ENCODE measurements at places on chromosomes 6 and 20. TPM values are rescaled to one million over a fixed set of nuclear protein-coding genes. Genes with fewer than 3 reads are reported as not detected.

Gene BCAS1
- total RNA-seq: 1.8 TPM

Gene CD24
- total RNA-seq: 1,371 TPM

Gene KIZ
- 17.7 TPM for total RNA-seq

Gene ECT2L
- not detected for total RNA-seq

Gene BTN1A1
- total RNA-seq: not detected

Gene VPS52
- 38.8 TPM for total RNA-seq

- no peak for ATAC-seq
Measured at GRCh38 chr6:169428532-169428931, 174.9 kb upstream of the THBS2 start.

GRCh38 chr6:85464260-85464644 lies 14.4 kb downstream of the NT5E start:
- peak; percentile 65 for ATAC-seq

DNA sequence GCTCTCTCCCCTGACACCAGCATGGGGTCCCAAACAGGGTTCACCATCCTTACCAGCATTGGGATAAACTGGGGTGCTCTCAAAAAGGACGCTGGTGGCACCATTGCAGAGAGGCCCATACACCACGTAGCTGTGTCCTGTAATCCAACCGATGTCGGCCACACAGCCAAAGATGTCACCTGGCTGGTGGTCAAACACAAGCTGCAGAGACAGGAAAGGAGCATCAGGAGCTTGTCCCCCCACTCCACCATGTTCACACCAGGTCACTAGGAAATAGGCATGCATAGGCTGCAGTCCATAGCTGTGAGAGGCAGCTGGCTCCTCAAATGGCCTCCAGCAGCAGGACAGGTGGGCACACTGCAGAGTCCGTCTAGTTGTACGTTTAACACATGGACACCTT lies 28.8 kb upstream of the APMAP start:
- no peak for ATAC-seq

- ATAC-seq: no peak
Measured at GRCh38 chr6:42304053-42304712, 86.5 kb upstream of the MRPS10 start.

DNA sequence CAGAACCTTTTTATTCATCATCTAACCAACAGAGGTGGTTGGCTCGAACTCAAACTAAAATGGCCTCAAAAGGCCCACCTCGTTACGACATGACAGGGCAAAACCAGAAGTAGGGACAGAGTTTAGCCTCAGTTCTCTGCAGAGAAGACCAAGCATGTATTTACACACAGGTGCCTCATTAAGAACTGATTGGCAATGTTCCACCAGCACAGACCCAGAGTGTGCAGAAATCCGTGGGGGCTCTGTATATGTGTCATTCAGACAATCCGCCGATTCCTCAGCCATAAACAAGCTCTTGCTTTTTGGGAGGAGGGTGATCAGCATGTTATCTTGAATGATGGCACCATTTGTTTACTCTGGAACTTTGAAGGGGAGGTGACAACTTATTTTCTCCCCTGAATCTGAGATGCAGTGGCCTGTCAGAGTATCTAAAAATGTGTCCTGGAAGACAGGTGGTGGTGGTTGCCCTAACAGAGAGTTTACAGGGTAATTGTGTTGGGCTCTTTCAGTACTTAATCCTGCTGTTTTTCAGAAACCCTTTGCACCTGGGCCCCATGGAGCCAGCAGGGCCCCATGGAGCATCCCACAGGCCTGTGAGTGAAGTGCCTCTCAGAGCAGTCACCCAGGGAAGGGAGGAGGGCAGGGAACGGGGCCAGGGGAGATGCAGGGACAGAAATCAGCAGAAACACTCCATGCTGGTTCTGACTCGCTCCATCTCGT lies 29.1 kb upstream of the C20orf203 start:
- ATAC-seq: no peak

DNA sequence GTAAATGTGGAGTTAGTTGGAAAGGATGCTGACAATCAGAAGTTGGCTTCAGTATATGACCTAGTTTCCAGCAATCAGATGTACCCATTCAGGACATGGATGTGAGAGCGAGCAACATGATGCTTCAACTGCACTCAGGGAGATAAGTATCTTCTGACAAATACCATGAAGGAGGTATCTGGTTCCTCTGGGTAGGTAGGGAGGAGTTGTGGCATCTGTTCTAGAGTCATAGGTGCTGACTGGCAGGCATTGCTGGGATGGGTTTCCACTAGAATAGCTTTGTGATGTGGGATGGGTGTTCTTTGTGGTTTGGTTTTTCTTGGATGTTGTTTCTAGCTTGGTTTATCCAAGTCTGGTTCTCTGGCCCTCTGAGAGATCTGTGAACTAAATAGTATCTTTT lies 3.9 kb upstream of the REV3L start:
- ATAC-seq: no peak

- ATAC-seq: no peak
Measured at GRCh38 chr6:119584088-119584487, 234.5 kb upstream of the MAN1A1 start.

GRCh38 chr6:70254784-70255183 lies 48.1 kb downstream of the COL9A1 start:
- no peak for ATAC-seq

DNA sequence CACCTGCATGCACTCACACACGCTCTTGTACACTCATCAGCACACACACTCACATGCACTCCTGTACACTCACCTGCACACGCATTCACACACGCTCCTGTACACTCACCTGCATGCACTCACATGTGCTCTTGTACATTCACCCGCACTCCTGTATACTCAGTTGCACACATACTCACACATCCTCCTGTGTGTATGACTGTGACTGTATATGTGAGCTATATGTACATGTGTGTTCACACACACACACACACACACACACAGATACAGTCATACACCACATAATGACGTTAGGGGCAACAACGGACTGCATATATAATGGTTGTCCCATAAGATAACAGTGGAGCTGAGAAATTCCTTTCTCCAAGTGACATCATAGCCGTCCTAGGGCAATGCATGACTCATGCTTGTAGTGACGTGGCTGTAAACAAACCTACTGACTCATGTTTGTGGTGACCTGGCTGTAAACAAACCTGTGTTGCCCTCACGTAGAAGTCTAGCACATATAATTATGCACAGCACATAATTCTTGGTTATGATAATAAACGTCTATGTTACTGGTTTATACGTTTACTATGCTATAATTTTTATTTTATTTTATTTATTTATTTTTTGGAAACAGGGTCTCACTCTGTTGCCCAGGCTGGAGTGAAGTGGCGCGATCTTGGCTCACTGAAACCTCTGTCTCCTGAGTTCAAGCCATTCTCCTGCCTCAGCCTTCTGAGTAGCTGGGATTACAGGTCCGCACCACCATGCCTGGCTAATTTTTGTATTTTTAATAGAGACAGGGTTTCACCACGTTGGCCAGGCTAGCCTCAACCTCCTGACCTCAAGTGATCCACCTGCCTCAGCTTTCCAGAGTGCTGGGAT lies 22.8 kb upstream of the TAF4 start:
- peak; percentile 81 for ATAC-seq

DNA sequence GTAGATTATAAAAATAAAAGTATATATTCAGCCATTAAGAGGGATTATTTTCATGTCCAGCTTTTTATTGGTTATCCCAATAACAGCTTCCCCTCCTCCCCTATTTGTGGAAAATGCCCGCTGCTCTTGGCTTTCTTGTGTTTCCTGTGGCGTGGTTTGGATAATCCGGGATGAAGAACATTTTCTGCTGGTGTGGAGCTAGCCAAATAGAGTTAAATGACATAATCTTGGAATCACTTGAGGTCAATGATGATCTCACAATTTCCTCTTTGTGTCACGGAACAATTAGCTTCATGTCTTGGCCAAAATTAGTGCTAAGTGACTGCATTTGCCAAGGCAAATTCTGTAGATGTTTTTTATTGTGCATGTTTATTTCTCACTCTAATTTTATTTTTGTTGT lies 394.0 kb downstream of the LAMA2 start:
- ATAC-seq: no peak

DNA sequence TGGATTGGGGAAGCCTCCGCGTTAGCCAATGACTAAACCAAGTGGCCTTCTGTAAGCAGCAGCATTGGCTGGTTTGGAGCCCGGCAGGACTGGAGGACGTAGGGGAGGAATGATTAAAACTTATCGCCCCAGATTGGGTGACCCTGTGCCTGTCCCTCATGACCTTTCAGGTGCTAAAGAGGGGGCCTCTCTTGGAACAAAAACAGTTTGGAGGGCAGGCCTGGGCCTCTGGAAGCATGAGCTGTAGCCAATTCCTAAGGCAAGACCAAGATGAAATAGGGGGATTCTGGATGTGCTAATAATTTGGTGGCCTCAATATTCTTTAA lies 1.4 kb downstream of the GMPR start:
- ATAC-seq: no peak

- ATAC-seq: no peak
Measured at GRCh38 chr6:45722876-45723275, 292.8 kb downstream of the CLIC5 start.

- no peak for ATAC-seq
Measured at GRCh38 chr6:56406276-56407269, 159.2 kb upstream of the COL21A1 start.

- ATAC-seq: no peak
Measured at GRCh38 chr20:63961664-63962425, 5.6 kb upstream of the UCKL1 start.

DNA sequence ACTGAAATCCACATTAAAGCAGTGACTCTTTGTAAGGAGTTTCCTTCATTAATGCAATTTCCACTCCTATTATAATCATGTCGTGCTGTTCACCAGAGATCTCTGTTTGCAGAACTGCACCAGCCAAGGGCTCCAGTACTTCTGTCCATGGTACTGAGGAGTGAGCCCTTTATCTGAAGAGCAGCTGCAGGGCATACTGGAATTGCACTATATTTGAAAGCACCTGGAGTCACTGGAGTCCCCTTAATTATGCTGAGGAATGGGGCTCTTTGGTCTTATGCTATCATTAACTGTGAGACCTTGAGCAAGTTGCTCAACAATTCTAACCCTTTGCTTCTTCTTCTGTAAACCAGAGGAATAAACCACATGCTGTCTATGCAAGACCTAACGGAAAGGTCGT lies 61.7 kb upstream of the NUP153 start:
- no peak for ATAC-seq

GRCh38 chr6:111472933-111473435 lies 10.0 kb downstream of the REV3L start:
- no peak for ATAC-seq

GRCh38 chr20:13312300-13312699 lies 91.2 kb downstream of the ISM1 start:
- ATAC-seq: peak; percentile 75
